ENCODE measurements at places on chromosomes 12 and 14.

GRCh38 chr12:100652488-100652887 is 79.0 kb downstream of the GAS2L3 start:
- DNase-seq: no peak

GRCh38 chr14:55832122-55832911 is 252.3 kb downstream of the KTN1 start:
- DNase-seq: no peak

- no peak for DNase-seq
These were observed 111.6 kb downstream of the SCN8A start for GRCh38 chr12:51702587-51702986.

GRCh38 chr12:74412606-74413230 is 124.9 kb upstream of the ATXN7L3B start:
- peak; percentile 50 for DNase-seq
